ENCODE measurements at places on chromosomes 6 and 20.

DNA sequence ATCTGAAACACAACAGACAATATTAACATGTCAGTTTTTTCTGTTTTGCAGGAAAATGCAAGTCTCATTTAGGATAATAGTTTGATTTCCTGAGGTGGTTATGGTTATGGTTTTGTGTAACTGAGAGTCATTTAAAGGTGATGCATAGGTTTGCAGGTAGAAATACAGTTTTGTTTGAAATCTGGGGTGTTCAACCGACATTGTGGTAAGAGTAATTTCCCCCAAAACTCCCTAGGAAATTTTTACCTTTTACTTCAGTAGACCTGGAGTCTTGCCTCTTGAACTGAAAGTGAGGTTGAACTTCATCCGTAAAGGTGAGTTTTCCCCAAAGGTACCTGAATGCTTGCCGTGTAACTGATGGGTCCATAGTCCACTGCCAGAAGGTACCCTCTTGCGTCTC, 71.4 kb downstream of the JARID2 start:
- DNase-seq, result no peak

DNA sequence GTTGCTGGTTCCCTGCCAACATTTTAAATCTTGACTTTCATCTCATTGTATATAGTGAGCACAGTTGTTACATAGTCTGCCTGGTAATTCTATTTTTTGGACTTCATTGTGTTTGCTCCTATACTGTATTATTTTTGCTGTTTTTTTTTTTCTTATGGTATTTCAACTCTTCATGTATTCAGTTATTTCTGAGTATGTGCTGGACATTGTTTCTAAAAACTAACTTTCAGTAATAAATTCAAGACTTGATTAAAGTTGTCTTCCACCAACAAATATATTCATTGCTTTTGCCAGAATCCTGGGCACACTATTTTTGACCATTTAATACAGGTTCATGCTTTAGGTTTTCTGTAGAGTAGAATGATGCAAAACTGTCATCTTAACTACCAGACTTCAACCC, 698.3 kb downstream of the MAFB start:
- DNase-seq, result no peak

- DNase-seq, result no peak
Observed at GRCh38 chr6:34496103-34496685, 30.3 kb downstream of the PACSIN1 start.

- DNase-seq, result no peak
Observed at GRCh38 chr6:133314947-133315346, 73.8 kb downstream of the EYA4 start.

GRCh38 chr20:64030371-64031134, 5.4 kb upstream of the C20orf204 start:
- no peak for DNase-seq

- DNase-seq, result no peak
Observed at GRCh38 chr6:20274137-20274536, 61.9 kb upstream of the MBOAT1 start.

- DNase-seq, result peak; percentile 25
Observed at GRCh38 chr20:47725248-47725973, 59.9 kb downstream of the SULF2 start.
